K562 (cell line): ENCODE measurements at places on chromosomes 2 and 18. TPM values are rescaled to one million over a fixed set of nuclear protein-coding genes. Genes with fewer than 3 reads are reported as not detected.

IL18RAP gene
- total RNA-seq, result 4.4 and 5.2 TPM in 2 replicates

DNA sequence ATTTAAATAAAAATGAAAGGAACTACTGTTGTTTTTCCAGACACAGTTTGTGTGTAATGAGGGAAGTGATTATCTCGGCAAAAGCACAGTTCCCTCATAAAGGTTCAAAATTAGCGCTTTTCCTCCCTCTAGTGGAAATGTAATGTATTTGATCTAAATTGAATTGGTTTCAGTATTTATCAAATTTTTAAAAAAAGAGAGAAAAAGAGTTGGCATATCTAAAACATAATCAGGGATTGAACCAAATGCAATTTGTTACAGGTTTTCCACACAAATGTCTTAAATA lies 37.5 kb downstream of the CMPK2 start:
- no peak for DNase-seq

GRCh38 chr2:43408407-43409160 lies 182.2 kb upstream of the ZFP36L2 start:
- DNase-seq, result no peak

- DNase-seq, result no peak
Measured at GRCh38 chr2:70362661-70363060, 60.8 kb upstream of the FAM136A start.

DNA sequence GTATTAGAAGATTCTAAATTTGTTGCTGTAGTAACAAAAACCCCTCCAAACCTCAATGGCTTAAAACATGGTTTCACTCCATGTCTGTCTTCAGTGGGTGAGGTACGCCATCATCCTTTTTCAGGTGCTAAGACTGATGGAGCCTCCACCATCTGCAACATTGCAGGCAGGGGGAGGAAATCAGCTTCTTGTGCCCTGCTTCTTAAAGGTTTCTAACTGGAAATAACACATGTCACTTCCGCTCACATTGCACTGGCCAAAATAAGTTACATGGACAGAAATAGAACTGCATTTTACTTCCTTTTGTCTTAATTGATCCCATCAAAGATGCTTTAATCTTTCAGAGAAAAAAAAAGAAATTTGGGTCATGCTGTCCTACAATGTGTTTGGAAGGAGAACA lies 94.1 kb downstream of the GALNT3 start:
- no peak for DNase-seq

GRCh38 chr2:104852090-104852666 lies 1.7 kb upstream of the POU3F3 start:
- DNase-seq, result no peak
